GM23248 (cell line): ENCODE measurements at places on chromosomes 3 and 15. TPM values are rescaled to one million over a fixed set of nuclear protein-coding genes. Genes with fewer than 3 reads are reported as not detected.

DNA sequence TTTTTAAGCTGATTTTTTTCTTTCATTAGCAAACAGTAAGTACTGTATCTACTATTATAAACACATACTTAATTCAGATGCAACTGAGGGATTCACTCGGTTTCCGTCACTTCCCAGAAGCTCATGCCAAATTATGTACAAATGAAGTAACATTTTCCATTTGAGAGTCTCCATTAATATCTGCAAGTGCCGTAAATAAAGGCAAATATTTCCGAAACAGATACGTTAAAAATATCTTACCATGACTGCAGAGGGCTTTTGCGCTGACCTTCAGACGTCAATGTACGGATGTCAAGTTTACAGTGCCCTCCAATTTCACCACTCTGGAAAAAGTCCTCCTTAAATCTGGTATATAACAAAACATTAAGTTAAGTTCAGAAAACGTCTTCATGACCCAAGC lies 9.3 kb downstream of the EOGT start:
- no peaks in the 10 kb centered on the region for H3K27me3 ChIP-seq
- peaks cover 91% of the 10 kb centered on the region for H3K36me3 ChIP-seq
- H3K4me1 ChIP-seq, result peaks cover 7% of the 10 kb centered on the region
- no peak for DNase-seq

GRCh38 chr15:67134067-67134838 lies 68.9 kb downstream of the SMAD3 start:
- H3K27me3 ChIP-seq, result no peaks in the 10 kb centered on the region
- peak overlapping the region; percentile 54 for H3K27ac ChIP-seq
- peak; percentile 57 for DNase-seq
- no peaks in the 10 kb centered on the region for H3K36me3 ChIP-seq
- H3K4me3 ChIP-seq, result no peak overlapping the region
- peaks cover 75% of the 10 kb centered on the region for H3K4me1 ChIP-seq

The INAFM2 gene
- total RNA-seq, result 16.6 and 19.9 TPM in 2 replicates

The IDH2 gene
- 58.3 and 67.7 TPM in 2 replicates for total RNA-seq

The OIP5 gene
- 2.3 and 7.3 TPM in 2 replicates for total RNA-seq
